NCI-H446 (cell line): ENCODE measurements at places on chromosomes 6 and 20.

- no peak for DNase-seq
Measured at GRCh38 chr20:57583289-57584257, 22.7 kb downstream of the PCK1 start.

DNA sequence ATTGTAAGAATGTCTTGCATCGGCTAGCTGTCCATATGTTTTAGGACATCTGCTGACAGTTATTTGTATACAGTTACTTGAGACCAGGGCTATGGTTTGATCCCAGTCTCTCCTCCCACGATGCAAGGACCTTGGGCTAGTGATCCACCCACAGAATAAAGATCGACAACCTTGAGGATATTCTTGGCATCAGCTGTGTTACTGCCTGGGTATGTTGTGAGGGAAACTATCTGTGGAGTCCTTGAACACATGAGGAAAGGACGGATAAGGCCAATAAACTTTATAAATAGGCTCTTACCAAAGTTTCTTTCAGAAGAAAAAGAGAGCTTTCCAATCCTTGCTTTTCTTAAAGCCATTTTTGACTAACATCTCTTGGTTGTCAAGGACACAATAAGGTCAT, 70.8 kb upstream of the HEY2 start:
- no peak for DNase-seq

- no peak for DNase-seq
Measured at GRCh38 chr6:11363881-11364576, 131.6 kb upstream of the NEDD9 start.

DNA sequence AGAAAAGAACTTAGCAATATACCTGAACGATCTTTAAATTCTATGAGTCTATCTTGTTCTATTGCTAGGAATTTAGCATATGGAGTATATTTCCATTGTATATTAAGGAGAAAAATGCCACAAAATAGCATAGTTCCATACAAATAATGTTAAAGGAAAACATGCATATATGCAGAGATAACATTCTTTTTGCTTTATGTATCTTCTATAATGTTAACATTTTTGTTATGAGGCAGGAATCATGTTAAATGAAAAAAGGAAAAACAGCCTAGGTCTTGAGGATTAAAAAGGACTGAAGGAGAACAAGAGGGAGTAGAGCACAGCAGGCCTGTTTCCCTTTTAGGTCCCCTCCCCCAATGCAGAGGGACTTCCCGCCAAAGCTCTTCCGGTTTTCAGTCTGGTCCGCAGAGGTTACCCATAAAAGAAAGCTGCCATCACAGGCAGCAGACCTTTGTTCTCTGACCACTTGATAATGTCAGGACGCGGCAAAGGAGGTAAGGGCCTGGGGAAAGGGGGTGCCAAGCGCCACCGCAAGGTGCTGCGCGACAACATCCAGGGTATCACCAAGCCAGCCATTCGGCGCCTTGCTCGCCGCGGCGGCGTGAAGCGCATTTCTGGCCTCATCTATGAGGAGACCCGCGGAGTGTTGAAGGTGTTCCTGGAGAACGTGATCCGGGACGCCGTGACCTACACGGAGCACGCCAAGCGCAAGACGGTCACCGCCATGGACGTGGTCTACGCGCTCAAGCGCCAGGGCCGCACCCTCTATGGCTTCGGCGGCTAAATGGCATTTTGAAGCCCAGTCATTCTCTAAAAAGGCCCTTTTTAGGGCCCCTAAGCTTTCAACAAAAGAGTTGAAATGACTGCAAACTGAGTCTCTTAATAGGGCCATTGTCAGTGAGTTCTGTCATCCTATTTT, 108.4 kb upstream of the PRSS16 start:
- DNase-seq: peak; percentile 69

DNA sequence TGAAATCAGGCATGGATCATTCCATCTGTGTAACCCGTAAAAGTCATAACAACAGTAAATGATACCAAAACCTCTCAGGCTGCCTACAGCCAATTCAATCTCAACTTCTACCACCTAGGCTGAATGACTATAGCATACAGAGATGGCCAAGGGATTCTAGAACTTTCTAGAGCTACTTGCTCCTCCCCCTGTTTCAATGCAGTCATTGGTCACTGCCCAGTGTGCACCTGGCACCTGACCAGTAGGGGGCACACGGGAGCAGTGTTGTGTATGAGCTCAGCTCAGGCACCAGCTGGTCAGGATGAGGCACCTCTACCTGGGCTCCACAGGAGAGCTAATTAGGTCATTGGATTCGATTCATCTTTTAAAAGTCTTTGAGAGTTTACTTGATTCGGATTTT, 86.2 kb downstream of the PLEKHG1 start:
- DNase-seq: no peak

DNA sequence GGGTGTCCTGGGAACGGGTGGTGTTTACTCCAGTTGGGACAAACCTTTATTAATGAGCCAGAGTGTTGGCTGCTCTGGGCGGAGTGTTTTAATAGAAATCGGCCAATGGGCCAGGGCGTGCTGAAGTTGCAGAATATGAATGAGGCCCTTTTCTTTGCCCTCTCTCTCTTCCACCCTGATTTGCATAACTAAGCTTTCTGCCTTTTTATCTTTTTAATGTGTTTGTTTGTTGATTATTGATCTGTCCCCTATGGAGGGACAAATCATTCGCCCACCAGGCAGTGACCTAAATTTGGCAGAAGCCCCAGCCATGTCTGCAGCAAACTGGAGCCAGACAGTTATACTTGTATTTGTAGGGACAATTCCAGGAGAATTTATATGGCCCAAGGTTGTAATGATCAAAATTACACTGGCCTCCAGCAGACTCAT, 420.9 kb downstream of the PREX1 start:
- peak; percentile 79 for DNase-seq

DNA sequence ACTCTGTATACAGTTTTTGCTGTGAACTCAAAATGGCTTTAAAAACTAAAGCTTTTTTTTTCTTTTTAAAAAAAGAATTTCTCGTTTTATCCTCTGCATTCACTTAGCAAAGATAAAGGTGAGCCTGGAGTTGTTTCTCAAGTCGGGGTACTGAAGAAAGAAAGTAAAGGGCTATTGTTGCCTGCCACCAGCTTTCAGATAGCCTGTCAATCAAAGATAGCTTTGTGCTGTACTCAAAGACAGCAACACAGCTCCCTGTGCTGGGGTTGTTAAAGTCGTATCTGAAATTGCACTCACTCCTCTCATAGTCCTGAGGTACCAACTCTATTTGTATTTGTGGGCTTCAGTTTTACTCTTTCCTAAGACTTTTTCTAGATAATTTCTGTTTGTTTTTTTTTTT, 710.1 kb upstream of the ID4 start:
- no peak for DNase-seq

DNA sequence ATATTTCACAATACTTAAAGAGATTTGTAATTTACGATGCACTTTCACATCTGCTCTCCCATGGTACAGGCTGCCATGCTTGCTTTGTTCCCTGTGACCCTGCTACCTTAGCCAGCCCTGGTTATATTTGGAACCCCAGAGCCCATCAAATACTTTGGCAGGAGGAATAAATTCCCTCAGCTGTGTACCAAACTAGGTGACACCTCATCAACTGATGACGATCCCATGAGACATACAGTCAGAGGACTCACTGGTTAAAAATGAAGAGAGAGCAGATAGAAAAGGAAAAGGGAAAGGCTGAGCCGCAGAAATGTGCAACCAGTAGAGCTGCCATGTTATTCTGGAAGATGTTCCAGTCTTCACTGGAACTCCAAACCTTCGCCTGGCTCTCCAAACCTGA, 120.0 kb downstream of the SIM1 start:
- DNase-seq: no peak

DNA sequence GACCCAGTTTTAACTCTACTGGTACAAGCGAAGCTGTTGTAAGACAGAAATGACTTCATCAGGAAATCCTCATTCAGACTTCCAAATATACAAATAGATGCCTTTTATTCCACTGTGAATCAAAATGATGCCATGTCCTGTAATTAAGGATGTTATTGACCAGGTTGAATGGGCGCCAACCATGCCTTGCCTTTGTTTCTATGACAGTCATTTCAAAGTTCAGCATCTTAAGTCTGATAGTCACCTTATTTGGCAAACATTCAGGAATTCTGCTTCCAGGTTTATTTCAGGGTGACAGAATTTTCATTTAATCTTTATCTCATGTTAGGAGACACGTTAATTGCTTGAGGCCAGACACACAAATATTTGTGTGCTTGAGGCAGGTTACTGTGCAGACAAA, 592.8 kb upstream of the JAG1 start:
- no peak for DNase-seq

GRCh38 chr20:54706581-54706980, 231.2 kb downstream of the DOK5 start:
- DNase-seq: no peak

DNA sequence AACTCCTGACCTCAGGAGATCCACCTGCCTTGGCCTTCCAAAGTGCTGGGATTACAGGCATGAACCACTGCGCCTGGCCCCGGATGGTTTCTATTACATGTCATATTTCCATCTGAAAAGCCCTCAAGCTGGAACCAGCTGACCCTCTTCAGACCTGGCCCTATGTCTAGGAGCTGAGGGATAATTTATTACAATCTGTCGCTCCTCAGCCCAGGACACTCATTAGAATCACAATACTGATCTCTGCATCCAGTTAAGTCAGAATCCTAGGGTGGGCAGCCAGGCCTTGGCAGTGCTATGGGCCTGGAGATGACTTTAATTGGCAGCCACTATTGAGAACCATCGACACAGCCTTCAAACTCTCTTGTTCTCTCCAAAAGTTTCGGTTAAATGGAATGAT, 162.6 kb upstream of the SNX9 start:
- no peak for DNase-seq

DNA sequence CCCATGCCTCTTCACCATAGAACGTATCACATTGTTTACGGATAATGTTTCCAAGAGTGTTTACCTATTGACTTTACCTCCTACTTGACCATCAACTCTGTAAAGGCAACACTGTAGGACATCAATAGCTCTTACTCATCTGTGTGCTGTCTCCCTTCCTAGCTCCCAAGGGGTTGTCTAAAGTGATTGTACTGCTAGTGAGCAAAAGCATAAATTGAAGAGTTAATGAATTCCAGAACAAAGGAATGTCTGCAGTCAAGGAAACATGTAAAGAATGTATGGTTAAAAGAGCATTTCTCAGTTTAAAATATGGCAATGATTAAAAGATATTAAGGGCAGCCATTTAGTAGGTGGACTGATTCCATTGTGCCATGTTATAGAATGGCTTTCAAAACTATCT, 985.4 kb downstream of the TBC1D32 start:
- DNase-seq: no peak

GRCh38 chr20:51236421-51236820, 213.5 kb upstream of the KCNG1 start:
- no peak for DNase-seq

DNA sequence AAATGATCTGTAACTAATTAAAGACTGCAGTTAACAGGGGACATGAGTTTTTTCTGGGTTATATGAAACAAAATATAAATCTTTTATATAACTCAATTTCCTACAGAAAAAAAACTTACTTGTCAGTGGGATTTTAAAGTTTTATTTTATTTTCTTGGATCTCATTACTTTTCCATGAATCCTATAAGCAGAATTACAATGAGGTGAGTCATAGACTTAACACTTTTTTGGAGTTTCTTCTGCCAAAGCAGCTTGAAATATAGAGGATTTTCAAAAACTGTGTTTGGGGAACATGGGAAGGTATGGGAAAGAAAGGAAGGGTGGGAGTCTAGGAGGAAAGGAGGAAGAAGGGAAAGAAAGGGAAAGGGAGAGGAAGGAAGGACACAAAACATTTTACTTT, 130.7 kb downstream of the AIG1 start:
- DNase-seq: no peak

DNA sequence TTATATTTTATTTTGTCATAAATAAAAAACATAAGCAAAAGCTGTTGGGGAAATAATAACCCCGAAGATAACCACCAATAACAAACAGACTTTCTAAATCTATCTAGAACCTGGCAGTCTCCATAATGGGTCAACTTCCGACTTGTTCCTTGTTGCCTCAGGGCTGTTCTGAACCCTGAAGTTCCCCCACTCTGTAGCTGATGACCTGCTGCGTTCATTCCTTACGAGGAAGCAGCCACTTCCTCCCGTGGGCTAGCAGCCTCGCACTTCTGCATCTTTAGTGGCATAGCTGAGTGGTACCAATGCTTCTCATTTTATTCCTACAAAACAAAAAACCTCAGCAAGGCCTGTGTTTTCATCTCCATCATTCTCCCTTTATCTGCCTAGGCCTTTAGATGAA, 103.0 kb downstream of the PLEKHG1 start:
- DNase-seq: no peak

DNA sequence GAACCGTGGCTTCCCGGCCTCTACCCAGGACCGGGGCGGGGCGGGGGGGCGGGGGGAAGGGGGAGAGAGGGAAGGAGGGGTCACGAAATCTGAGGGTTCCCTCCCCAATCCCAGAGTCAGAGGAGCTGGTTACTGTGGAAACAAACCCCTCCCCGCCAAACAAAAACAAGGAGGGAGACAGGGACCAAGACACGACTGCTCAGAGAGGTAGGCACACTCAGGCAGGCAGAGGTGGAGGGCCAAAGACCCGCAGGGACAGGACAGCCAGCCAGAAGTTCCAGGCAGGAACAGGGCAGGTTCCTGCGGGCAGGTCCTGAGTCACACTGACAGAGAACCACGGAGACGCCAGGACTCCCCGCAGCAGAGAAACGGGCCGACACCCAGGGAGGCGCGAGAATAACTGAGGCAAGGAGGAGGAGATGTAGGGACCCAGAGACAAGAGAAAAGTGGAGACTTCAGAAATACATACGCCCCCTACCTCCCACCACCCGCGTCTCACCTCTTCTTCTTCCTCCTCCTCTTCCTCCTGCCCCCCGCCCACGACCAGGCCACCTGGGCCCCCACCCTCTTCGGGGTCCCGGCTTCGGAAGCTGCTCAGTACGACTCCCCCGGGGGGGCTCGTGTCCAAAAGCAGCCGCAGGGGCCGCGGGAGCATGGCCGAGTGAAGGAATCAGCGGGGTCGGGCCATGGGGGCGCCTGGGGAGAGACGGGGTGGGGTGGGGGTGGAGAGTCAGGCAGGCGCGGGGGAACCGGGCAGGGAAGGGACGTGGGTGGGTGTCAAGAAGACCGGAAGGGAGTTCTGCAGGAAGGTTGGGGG, 578 bp downstream of the RGL2 start:
- DNase-seq: peak; percentile 42

DNA sequence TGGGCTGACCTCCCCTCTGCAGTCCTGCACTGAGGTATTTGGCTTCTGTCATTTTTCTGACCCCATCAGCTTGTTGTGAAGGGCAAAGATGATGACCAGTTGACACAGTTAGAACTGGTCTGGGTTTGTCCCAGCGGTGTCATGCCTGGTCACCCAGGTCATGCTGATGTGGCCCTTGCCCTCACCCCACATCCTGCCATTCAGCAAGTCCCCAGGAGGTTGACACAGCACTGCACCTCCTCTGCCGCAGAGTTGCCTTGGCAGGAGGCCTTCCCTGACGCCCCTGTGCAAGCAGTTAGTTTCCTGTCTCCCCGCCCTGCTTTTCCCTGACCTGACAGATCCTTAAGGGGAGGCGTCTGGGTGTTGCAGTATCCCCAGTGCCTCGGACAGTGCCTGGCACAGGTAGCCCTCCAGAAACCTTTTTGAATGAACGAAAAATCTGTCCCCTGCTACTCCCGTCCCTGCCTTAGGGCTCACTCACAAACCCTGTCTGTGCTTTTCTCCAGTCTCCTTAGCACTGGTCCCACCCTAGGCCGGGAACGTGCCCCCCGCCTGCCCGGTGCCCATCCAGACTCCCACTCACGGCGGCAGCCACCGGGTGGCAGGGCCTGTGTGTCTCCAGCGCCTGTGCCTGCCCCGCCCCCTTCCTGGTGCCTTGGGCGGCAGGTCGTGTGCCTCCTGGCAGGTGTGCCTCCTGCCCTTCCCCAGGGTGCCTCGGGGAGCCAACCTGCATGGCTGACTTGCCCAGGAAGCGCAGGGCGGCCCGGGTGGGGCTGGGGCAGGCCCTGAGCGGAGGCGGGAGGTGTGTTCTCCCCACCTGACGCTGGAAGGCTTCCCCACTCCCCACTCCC, 146.3 kb upstream of the RNF24 start:
- DNase-seq: no peak
